ENCODE measurements at places on chromosomes 2 and 18.

- no peak for DNase-seq
These were observed 14.7 kb upstream of the STPG4 start for GRCh38 chr2:47169784-47170183.

GRCh38 chr2:108118996-108119395 lies 120.8 kb upstream of the SULT1C3 start:
- DNase-seq, result no peak

DNA sequence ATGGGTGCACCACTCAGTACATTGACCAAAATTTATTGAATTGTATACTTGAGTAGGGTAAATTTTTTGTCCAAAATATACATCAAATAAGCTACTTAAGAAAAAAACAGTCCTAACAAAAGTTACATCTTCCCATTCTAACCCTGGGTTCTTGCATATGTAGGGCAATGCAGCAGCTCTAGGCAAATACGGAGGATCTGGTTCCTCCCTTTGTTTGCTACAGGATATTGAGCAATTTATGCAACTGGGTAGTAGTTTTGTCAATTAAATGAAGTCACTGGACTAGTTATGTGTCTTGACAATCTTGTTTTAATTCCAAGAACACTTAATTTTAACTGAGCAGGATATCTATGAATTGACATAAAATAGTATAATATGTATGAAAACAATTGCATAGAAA lies 1507.2 kb upstream of the PIK3C3 start:
- no peak for DNase-seq

- DNase-seq, result peak; percentile 37
These were observed 308.9 kb downstream of the PDE11A start for GRCh38 chr2:177763531-177764265.

- no peak for DNase-seq
These were observed 100.9 kb downstream of the CRIM1 start for GRCh38 chr2:36456227-36457175.

DNA sequence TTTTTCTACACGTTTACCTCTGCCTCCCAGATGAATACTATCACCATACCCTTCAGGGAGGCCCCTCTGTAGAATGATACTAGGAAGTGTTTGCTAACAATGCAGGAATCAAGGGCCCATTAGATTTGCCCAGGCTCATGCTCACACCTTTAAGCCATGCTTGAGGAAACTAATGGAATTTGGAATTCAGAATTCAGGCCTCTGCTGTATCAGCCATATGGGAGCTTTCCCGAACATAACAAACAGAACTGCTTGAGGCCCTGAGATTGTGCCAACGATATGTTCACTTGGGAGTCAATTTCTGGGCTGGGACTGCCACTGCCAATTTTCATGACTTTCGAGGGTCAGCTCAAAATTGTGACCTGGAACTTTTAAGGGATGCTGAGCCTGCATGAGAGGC lies 282.5 kb downstream of the CLIP4 start:
- DNase-seq, result no peak

DNA sequence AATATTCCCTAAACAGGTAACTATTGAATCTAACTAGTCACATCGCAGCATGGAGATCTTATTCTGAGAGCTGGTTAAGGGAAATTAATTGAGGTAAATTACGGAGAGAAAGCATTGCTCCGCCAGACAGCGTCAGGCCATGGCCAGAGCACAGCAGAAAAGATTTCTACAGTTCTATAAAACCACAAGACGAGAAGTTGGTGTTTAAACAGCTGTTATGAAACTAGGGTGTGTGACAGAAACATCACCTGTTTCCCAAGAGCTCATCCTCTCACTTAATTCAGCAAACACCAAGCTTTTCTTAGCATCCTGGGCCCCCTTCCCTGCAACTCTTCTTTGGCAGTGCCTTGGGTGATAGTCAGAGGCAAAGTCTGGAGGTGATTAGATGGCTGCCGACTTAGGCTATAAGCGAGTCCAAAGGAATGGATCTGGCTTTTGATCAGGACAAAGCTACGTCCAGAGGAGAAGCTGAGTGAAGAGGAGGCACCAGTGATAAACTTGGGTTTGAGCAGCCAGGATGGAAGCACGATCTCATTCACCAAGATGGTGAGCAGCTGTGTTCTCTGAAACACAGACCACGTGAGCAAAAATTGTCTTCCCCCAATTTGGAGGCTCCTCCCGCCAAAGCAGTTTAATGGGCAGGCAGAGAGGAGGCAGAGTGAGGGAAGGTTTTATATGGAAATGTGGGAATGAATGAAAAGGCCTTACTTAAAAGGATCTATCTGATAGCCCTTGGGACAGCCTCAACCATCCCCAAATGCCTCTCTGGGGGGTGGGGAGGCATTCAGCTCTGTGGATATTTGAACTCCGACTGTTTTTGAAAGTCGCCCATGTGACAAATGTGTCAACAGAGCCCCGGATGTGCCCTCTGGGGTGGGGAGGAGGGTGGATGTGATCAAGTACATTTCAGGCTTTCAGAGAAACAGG lies 57.8 kb downstream of the PKDCC start:
- DNase-seq, result peak; percentile 60

DNA sequence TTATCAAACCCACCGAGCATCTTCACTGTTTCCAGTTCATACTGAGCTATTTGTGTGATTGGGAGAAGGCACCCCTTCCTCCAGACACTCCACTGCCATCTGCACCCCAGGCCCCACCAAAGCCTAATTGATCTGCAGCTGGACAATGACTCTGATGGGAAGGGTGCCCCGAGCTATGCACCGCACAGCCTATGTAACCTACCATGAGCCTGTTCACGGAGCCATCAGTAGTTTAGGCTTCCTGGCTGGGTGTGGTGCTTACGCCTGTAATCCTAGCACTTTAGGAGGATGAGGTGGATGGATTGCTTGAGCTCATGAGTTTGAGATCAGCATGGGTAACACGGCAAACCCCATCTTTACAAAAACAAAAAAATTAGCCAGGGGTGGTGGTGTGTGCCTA lies 17.8 kb upstream of the ASAP2 start:
- DNase-seq, result no peak

- no peak for DNase-seq
These were observed 11.4 kb downstream of the G6PC2 start for GRCh38 chr2:168912466-168912865.

DNA sequence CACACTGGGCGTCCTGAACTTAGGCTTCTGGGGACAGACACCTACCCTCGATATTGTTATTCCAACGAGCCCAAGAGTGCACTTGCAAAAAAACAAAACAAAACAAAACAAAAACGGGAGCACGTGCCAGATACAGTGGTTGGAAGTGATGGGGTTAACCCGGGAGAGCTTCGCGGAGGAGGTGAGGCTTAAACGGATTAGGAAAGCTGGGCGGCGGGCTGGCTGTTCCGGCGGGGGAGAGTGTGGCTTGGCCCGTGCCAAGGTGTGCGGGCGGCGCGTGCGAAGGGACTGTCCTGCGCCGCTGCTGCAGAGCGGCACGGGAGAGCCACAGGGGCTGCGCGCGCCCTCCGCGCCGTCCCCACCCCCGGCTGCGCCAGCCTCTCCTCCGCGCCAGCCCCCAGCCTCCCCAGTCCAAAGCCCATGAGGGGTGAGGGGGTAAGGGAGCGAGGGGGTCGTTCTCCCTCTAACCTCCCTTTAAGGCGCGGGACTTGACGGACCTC lies 1.5 kb upstream of the SLC30A3 start:
- no peak for DNase-seq

DNA sequence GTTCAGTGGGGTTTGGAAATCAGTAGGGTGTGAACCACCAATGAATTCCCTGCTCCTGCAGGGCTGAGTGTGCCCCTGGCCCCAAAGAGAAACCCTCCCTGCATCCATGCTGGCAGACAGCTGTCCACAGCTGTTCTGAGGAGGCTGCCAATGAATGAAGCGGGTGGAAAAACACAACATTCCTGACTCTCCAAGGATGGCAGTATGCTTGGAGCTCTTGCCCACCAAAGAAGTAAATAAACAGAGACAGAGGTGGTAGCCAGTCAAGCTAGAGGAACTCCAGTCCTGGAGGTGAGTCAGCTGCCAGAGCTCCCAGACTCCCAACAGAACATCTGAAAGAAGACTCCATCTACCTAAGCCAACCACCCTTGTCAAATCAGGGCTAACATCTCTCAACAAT lies 6.2 kb downstream of the ZBTB7C start:
- DNase-seq, result no peak

DNA sequence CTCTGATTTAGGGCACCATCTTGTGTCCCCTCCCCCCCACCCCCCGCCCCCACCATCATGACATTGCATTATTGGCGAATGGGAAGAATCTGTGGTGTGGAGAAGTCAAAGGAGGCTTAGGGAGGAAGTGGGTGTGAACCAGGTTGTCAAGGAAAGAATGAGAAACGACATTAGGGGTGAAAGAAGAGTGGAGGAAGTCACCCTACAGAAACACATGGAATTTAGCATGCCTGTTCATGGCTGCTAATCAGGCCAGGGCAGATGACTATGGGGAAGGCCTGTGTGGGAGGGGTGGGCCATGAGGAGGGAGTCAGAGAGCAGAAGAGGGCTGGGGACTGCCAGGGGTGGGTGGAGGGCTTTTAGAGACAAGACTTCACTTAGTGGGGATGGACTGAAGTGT lies 81.6 kb downstream of the AOX1 start:
- no peak for DNase-seq

- DNase-seq, result no peak
These were observed 98.1 kb upstream of the RGPD4 start for GRCh38 chr2:107728586-107728985.

DNA sequence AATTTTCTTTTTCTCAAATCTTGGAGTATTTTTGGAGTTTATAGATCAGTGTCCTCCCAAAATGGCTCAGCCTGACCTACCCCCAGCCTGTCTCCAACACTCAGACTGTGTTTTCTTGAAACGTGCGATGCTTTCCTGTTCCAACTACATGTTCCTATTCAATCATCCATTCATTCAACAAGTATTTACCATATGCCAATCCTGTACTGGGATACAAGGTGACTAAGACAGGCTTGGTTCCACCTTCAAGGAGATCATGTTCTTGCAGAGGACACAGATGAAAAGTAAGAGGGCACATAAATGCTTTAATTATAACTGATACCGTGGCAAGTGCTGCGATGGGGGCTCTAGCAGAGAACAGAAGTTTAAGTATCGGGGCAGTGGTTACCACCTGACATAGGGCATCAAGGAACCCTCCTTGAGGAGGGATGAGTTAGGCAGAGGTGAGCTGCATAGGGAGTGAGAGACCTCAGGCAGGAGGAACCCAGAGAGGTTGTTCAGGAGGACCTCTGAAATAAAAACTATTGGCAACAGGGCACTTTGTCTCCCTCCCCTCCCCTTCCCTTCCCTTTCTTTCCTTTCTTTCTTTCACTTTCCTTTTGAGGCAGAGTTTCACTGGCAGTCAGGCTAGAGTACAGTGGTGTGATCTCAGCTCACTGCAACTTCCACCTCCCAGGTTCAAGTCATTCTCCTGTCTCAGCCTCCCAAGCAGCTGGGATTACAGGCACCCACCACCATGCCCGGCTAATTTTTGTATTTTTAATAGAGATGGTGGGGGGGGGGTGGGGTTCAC lies 469.0 kb downstream of the EPHA4 start:
- DNase-seq, result no peak

GRCh38 chr2:240806006-240806405 lies 14.0 kb downstream of the KIF1A start:
- DNase-seq, result no peak

GRCh38 chr2:200159357-200159707 lies 147.2 kb upstream of the SPATS2L start:
- no peak for DNase-seq

- DNase-seq, result no peak
These were observed 193.8 kb upstream of the RND3 start for GRCh38 chr2:150681120-150681804.

GRCh38 chr18:23136326-23137096 lies 1.2 kb downstream of the CABLES1 start:
- DNase-seq, result no peak

DNA sequence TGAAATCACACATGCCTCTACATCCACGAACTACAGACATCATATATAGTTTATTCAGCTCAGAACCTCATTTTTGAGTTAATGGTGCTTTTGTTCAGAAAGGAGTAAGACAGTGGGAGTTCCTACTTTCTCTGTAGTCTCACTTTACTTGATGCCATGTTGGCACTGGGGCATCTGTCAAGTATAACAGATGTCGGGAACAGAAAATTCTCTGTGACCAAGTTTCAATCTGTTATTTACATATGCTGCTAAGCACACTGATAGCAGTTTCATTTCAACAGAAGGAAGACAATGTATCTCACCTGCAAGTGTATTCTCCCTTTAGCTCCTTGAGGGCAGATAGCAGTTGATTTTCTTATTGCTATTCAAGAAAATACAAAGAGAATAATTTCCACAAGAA lies 774.1 kb downstream of the METTL4 start:
- no peak for DNase-seq

GRCh38 chr2:126658905-126659561 lies 3.1 kb downstream of the GYPC start:
- DNase-seq, result no peak

DNA sequence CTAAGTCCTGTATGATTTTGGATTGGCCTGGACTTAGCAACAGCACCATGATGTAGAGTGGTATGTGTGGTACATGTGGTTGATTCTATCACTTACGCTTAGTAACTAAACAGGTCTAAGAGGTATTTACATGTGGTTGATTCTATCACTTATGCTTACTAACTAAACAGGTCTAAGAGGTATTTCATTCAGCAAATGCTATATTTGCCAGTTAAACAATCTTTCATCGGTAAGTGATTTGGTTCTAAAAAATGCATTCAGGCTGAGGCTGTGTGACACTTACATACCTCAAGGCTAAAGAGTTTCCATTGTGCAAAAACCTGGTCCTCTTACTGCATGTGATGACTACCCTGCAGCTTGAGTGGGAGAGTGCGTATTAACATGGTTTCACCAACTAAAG lies 13.1 kb downstream of the EIF4E2 start:
- DNase-seq, result no peak

- no peak for DNase-seq
These were observed 164.1 kb upstream of the RASGRP3 start for GRCh38 chr2:33312355-33312754.

GRCh38 chr2:203908797-203909185 lies 27.8 kb upstream of the ICOS start:
- no peak for DNase-seq

GRCh38 chr2:25311865-25312575 lies 29.7 kb downstream of the DNMT3A start:
- DNase-seq, result no peak

DNA sequence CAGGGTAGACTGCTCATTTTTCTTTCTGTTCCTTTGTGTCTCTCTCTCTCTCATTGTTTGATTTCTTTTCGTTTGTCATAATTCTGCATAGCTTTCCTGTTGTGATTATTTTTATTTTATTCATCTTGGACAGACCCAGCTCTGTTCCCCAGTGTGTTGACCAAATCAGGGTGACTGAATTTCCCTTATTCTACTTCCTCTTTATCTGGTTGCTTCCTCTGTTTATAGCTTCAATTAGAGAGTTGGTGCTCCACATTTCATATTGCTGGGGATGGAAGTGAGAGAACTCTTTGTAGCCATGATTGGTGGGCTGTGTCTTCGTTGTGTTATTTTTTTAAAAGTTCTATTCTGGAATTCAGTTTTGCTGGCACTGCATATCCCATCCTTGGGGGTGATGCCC lies 19.1 kb downstream of the PROKR1 start:
- no peak for DNase-seq

DNA sequence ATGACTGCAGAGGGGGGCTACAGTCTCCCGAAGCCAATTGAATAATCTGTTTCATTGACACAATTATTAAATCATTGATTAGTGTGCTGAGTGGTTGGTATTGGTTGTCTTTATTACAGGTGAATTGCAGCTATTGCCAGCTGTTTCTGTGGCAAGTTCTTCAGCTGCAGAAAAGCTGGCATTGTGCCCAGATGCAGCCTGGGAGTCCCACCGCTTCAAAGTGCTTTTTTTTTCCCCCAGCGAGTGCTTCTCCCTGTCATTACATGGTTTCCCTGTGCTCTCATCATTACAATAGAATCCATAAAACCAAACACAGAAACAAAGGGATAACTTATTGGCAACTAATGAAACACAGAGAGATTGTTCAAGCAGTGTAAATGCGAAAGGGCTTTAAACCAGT lies 164.7 kb downstream of the GRB14 start:
- no peak for DNase-seq

Measured in stimulated activated CD4-positive, alpha-beta T cell treated with anti-CD3 and anti-CD28 coated beads, Interleukin-1b, Interleukin-23, amount 100 ng/mL, for 1 hour (primary cell).